Stimulated activated CD4-positive, alpha-beta T cell treated with anti-CD3 and anti-CD28 coated beads, TNF-alpha, amount 100 ng/mL, for 4 hours (primary cell): ENCODE measurements at places on chromosomes 7 and 10.

- no peak for DNase-seq
Observed at GRCh38 chr7:158401295-158401694, 186.3 kb downstream of the PTPRN2 start.

DNA sequence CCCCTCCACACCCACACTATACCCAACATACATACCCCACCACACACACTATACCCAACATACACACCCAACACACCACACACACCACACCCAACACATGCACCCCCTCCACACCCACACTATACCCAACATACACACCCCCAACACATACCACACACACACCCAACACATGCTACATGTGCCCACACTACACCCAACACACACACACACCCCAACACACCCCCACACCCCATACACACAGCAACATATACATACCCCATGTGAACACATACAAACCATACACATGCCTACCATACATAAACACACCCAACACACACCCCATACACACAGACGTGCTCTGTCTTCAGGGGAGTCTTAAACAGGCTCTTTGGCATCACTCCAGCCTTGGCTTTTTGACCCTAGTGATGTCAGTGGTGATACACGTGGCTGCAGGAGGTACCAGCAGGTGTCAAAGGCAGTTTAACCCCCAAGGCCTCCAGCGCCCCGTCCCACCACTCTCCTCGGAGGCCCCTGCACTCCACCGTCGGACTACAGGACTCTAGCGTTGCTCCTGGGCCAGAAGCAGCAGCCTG is 73.4 kb downstream of the HIPK2 start:
- DNase-seq: no peak

- DNase-seq: no peak
Observed at GRCh38 chr7:13604178-13604577, 385.3 kb downstream of the ETV1 start.

GRCh38 chr7:98802088-98802780 is 67.6 kb downstream of the TMEM130 start:
- DNase-seq: no peak

DNA sequence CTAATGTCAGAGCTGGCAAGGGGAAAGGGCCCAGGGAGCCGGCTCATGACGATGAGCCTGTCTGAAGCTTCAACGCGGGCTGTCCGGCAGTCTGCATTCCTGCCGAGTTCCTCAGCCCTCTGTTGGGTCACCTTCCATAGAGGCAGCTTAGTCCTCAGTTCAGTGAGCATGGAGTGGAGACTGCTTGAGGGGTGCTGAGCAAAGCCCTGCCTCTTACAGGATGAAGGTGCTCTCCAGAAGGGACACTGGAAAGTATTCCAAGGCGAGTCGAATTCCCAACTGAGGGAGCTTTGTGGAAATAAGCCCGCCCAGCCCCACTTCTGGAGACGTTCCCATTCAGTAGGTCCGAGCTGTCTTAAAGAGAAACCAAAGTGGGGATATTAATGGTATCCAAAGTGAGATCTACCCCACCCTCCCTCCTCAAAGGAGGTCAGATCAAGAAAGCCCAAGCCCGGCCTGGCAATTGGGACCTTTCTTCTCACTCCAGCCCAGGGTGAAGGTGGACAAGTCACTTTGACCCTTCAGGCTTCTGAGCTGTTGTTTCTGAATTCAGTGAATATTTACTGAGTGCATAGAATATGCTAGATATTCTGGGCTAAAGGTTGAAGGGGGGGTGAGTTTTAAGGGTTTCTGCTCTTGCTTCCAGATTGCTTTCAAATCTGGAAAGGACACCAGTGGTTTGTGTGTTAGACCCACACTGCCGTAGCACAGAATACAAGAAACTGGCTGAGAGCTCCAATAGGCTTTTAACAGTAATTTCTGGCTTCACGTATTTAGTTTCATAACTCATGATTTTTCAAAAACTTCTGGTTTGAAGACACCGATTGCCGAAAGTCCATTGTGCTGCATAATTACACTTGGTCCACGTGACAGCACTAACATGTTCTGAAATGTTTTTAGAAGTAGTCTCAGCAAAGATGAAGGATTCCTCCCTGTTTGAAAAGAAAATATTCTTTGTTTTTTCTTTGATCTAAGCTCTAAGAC is 3.5 kb downstream of the EGFR start:
- no peak for DNase-seq

DNA sequence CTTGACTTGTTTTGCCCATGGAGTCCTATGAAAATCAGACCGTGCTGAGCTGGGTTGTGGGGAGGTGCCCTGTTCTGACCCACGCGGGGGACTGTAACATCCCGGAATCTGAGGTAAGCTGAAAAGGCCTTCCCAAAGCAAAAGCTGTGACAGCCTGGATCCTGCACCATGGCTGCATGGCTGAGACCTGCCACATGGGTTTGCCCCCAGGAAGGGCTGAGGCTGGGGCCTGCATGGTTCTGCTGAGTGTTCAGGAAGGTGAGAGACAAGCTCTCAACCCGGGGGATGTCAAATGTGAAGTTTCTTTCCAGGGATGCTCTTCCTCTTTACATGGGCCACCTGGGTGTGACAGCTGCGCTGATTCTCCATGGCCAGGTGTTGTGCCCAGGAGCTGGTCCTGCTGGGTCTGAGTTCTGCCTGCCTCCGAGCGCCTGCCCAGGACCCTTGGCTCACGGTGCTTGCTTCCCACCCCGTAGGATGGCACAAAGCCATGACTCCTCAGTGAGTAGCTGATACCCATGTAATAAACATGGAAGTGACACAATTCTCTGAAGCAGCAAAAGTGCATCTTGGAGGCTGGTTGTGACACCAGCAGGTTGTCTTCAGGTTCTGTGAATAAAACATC is 58.3 kb downstream of the VIPR2 start:
- no peak for DNase-seq

DNA sequence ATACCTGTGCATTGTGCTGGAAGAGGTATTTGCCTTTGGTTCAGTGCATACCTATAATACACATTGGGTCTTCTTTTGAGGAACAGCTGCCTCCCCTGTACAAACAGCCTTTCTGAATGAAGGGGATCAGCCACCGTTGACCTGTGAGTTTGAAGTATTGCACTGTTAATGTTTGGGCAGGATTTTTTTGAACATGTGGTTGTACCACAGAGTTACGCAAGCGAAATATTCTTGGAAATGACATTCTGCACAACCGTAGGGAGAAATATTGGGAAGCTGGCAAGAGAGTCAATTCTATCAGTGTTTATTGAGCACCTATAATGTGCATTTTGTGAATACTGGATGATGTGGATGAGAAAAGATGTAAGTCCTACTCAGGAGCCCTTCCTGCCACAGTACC is 270.6 kb downstream of the AUTS2 start:
- DNase-seq: no peak

DNA sequence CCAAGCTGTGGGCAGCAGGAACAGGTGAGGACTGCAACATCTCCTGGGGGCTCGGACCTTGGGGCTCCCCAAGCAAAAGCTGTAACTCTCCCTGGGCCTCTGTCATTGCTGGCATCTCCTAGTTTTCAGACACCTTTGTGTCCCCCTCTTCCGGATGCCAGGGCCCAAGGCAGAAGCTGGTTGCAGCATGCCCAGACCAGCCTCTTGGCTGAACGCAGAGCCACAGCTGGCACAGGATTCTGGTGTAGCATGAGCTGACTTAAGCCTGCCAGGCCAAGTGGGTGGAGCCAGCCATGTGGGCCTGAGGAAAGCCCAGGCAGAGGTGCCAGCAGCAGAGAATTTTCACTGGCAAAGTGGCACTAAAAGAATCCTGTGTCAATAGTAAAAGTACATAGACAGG is 43.5 kb downstream of the ZWINT start:
- DNase-seq: no peak

DNA sequence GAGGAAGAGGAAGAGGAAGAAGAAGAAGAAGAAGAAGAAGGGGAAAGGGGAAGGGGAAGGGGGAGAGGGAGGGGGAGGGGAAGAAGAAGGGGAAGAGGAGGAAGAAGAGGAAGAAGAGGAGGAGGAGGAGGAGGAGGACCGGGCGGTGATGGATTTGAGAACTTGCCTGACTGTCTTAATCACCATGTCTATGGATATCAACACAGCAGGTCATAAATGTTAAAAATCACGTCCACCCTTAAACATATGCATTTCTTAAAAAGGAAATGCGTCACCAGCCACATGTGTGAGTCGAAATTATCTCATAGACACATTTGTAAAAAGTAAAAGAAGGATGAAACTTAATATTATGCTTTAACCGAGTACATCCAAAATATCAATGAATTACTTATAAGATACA is 42.1 kb upstream of the INSIG1 start:
- no peak for DNase-seq

DNA sequence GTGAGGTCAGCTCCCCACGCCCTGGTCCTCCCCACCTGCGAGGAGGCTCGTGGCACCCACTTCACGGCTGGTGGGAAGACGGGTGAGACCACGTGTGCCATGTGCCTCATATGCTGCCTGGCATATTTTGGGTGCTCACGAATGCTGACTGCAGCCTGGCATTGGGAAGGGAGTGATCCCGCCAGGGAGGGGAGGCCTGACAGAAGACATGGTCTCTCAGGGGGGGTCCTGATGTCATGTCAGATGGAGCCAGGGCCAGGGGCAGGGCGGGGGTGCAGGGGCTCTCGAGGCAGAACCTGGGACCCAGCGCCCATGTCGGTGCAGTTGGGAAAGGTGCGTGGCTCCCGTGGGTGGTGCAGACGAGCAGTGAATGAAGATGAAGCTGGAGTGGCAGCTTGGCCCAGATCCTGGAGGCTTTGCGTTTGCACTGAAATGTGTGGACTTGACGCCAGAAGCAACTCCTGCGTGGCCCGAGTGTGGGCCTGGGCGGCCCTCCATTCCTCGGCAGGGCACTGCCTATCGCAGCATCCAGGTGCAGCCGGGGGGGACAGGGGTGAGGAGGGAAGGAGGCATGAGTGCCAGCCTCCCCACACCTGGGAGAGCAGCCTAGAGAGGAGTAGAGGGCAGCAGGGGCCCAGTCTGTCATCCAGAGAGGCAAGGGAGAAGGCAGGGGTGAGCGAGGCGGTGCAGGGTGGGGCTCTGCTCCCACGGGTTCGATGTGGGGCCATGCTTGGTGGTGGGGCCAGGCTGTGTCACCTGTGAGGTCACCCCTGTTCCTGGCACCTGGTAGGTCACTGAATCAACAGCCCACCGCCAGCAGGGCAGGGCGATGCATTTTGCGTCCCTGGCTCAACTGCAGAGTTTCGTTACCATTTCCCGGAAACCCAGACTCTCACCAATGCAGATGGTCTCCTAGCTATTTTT is 385.6 kb downstream of the DNAJB6 start:
- no peak for DNase-seq

- DNase-seq: no peak
Observed at GRCh38 chr10:59143544-59143943, 32.9 kb upstream of the PHYHIPL start.

GRCh38 chr7:77975672-77976480 is 177.3 kb downstream of the PHTF2 start:
- no peak for DNase-seq
